Dermis blood vessel endothelial cell (primary cell): ENCODE measurements at places on chromosomes 12 and 14.

DNA sequence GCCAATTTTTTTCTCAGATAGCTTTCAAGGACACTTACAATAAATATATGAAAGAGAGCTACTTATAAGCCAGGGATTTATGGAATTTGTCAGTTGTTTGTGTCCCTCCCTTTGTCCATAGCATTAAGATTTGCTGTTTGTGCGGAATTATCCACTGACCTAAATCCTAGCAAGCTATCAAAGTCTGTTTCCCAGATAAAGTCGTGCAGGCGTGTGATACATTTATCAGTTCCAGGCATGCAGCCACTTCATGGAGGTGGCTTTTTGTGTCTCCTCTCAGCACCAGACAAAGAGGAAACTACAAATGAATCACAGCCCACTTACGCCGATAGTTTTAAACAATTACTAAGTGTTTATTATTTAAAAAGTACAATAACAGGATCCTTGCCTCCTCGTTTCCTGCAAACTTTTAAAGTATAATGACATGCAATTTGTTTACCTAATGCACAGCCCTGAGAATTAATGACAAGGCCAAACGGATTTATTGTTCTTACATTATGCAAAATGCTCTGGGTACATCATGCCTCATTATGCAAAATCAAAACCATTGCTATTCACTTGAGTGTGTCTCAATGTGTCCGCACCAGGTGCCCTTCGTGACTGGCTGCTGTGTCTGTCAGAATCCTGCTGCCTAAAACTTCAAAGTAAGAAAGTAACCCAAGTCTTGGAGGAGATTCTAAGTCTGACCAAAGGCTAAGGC lies 423.2 kb downstream of the GLT1D1 start:
- no peak for DNase-seq

DNA sequence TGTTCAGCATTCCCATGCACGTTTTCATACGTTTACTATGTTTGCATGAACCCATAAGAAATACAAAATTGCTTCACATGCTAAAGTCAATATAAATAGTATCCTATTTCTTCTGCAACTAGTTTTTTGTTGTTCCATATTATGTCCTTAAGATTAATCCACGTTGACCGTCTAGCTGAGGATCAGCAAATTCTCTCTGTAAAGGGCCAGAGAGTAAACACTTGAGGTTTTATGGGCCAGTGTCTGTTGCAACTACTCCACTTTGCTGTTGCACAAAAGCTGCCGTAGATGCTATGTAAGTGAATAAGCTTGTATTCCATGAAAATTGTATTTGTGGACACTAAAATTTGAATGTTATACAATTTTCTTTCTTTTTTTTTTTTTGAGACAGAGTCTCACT lies 21.1 kb upstream of the PITPNM2 start:
- DNase-seq = no peak

GRCh38 chr12:30835216-30835615 lies 80.5 kb upstream of the CAPRIN2 start:
- DNase-seq = no peak

DNA sequence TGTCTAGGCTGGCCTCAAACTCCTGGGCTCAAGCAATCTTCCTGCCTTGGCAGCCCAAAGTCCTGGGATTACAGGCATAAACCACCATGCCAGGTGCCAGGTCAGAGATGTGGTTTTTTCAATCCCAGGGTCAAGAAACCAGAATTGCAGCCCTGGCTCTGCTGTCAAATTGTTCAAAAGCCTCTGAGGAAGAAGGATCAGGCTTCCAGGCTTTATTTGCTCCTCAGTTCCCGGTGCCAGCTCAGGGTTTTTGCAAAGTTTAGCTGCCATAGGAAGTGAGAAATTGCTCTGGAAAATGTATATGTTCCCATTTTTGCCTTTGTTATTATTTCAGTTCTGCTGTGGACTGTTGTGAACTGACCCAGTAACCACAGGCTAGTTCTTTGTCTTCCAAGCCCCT lies 28.7 kb downstream of the WNT5B start:
- DNase-seq = no peak

DNA sequence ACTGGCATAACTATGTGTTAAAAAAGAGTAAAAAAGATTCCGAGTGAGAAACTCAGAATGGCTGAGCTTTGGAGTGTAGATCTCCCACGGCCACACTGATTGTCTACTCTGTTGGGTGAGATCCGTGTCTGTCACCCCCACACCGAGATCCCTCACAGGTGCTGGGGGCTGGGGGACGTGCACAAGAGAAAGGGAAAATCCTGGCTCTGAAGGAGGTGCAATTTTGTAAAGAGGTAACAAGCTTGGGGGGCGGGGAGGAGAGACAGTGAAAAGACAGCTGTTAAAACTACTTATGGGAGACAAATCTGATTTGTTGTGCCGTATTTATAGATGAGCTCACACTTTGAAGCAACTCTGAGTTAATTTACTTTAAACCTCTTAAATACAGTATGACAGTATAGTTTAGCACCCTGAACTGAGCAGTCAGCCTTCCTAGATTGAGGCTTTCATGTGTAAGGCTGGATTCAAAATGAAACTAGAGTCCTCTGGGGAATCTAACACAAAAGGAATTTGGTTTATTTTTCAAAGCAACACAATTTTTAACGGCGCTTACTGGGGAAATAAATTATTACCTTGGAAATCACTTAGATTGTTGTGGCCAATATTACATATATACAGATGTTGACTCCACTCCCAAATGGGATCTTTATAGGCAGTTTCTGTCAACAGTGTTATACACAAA lies 167.4 kb upstream of the RGS6 start:
- DNase-seq = no peak

DNA sequence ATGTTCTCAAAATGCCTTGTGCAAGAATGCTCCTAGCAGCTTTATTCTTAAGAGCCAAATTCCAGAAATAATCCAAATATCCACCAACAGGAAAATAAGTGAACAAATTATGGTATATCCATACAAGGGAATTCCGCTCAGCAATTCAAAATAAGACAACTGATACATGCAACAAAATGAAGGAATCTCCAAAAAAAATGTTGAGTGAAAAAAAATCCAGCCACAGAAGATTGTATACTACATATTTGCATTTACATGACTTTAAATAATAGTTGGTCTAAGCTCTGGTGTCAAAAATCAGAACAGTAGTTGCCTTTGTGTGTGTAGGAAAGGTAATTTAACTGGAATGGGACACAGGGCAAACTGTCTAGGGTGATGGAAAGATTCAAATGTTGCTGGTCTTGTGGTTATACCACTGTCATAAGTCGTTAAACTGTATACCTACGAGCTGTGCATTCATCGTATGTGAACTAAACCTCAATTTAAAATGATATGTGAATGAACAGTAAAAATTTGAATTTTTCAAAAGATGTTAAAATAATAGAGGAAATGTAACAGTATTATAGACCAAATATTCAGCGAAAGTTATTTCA lies 3.2 kb downstream of the CD69 start:
- DNase-seq = no peak

- DNase-seq = peak; percentile 94
These were observed 142.8 kb downstream of the SCARB1 start for GRCh38 chr12:124720681-124721500.

- peak; percentile 23 for DNase-seq
These were observed 129.1 kb downstream of the NTF3 start for GRCh38 chr12:5561057-5561456.

DNA sequence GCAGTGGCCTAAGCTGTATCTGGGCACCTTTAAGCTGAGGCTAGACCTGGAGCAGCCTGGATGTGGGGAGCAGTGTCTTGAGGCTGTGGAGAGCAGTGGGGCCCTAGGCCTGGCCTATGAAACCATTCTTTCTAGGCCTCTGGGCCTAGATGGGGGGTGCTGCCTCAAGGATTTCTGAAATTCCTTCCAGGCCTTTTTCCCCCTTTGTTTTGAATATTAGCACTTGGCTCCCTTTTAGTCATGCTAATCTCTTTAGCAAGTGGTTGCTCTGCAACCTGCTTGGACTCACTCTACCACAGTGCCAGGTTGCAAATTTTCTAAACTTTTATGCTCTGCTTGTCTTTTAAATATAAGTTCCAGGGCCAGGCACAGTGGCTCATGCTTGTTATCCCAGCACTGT lies 41.6 kb upstream of the RFX4 start:
- no peak for DNase-seq

- DNase-seq = peak; percentile 59
These were observed 51.4 kb downstream of the ERH start for GRCh38 chr14:69346710-69347109.

GRCh38 chr12:51961834-51962233 lies 10.3 kb downstream of the ACVR1B start:
- DNase-seq = no peak

DNA sequence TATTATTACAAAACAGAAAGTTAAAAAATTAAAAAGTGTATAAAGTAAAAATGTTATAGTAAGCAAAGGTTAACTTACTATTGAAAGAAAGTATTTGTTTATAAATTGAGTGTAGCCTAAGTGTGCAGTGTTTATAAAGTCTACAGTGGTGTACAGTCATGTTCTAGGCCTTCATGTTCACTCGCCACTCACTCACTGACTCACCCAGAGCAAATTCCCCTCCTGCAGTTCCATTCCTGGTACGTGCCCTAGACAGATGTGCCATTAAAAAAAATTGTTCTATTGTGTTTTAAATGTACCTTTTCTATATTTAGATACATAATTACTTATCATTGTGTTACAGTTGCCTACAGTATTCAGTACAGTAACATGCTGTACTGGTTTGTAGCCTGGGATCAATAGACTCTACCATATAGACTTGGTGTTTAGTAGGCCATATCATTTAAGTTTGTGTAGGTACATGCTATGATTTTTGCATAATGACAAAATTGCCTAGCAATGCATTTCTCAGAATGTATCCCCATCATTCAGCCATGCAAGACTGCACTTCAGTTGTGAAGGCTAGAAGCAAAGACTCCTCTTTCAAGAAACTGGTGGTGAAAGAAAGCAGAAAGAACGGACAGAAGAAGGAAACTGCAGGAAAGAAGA lies 100.6 kb downstream of the DACT1 start:
- DNase-seq = no peak

DNA sequence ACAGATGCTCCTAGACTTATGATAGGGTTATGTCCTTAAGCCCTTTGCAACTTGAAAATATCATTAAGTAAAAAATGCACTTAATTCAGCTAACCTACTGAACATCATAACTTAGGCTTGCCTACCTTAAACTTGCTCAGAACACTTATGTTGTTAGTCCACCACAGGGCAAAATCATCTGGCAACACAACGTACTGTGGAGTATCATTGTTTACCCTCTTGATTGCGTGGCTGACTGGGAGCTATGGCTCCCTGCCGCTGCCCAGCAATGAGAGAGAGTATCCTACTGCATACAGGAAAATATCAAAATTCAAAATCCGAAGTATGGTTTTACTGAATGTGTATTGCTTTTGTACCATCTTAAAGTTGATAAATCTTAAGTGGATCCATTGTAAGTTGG lies 105.5 kb downstream of the SOX5 start:
- DNase-seq = no peak

DNA sequence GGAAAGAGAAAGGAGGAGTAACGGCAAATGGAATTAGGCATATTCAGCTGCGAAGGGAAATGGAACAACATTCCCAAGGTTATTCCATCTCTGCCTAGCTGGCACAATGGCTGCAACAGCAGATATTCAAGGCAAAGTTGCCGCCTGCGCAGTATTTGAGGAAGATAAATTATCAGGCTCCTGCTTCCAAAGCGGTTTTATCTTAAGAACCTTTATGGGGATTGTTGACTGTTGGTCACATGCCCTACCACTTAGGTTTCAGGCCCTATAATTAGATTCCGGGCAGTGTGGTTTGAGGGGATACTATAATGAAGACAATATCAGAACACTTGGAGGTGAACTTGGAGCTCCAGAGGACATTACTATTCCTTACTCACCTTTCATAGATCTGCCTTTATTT lies 99.7 kb downstream of the FGD4 start:
- peak; percentile 32 for DNase-seq

DNA sequence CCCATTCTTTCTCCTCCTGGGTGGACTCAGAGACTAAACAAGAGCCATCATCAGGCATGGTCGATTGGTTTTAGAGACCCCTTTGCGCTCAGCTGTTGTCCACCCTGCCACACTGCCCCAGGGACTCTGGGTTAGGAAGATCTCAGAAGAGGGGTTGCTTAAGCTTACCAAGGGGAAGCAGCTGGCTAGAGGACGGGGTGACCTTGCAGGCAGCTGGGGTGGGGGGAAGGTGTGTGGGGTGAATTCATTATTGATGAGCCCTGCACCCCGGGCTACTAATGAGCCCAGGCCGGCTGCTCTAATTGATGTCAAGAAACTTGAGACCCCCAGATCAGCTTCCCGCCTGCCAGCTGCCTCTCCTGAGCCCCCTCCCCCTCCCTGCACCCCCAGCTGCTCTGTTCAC lies 8.7 kb upstream of the ZNF385A start:
- no peak for DNase-seq

GRCh38 chr14:101553393-101553792 lies 7.9 kb upstream of the DIO3 start:
- DNase-seq = no peak
